Activated T-helper 1 cell treated with anti-CD3 and anti-CD28 coated beads, Interleukin-12 subunit alpha, Interleukin-12 subunit beta, Interleukin-2, Interleukin-4 antibody, amounts not matched to agents 30 ng/mL and 10 ng/mL and 1 ng/mL, durations not matched to agents 14 hours and 24 hours and 36 hours (primary cell): ENCODE measurements at places on chromosomes 13 and 19.

DNA sequence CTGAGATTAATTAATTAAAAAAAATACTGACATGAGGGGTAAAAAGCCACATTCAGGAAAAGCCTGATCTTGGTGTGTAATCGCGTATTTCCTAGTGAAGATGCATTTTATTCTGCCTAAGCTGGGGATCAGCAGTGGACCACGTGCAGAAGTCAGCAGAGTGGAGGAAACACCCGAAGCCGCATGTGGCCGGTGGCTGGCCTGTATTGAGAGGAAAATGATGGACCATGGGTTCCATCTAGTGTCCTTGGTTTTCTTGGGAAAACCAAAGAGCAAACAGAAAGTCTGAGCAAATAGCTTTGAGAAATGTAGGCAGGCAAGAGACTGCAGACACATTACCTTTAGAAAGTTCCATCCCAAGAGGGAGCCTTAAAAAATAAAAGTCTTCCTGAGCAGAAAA lies 23.7 kb upstream of the SHISA2 start:
- no peak for DNase-seq

GRCh38 chr13:112968380-112968909 lies 569 bp upstream of the MCF2L start:
- DNase-seq: no peak

DNA sequence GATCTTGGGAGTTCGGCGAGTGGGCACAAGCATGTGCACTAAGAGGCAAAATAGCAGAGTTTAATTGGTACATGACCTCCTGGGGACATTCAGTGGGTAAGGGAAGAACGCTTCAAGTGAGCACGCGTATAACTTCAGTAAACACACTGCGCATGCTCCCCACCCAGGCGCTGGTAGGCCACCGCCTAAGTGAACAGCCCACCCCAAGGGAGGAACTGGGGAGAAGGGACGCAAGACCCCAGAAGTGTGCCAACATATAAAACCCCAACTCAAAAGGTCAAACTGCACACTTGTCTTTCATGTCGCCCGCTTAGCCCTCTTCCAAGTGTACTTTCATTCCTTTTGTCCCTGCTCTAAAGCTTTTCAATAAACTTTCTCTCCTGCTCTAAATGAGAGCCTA lies 10.5 kb upstream of the NTN5 start:
- no peak for DNase-seq

GRCh38 chr13:44155422-44156293 lies 218.0 kb upstream of the SERP2 start:
- no peak for DNase-seq

GRCh38 chr13:74206061-74206561 lies 71.9 kb upstream of the KLF12 start:
- no peak for DNase-seq

- DNase-seq: no peak
Measured at GRCh38 chr13:109427148-109427547, 359.2 kb downstream of the IRS2 start.

DNA sequence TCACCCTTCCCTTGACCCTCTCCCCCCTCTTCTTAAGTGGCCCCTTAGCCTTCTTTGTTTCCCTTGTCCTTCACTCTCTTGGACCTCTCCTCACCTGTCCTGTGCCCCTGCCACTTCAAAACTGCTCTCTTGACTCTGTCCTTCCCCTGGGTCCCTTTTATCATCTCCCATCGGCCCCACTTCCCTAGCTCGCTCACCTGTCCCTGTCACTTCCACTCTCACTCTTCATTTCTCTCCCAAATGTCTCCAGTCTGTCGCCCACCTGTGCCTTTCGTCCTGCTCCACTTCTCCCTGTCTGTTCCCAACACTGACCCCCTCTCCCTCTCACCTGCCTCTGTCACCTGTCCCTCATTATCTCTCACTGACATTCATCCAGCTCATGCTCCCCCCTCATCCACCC lies 699 bp downstream of the IFNL1 start:
- no peak for DNase-seq

- DNase-seq: no peak
Measured at GRCh38 chr13:27789495-27790303, 2.6 kb upstream of the GSX1 start.

GRCh38 chr13:53781941-53782340 lies 753.3 kb downstream of the OLFM4 start:
- DNase-seq: no peak

GRCh38 chr13:45368571-45368970 lies 27.6 kb upstream of the TPT1 start:
- DNase-seq: no peak

DNA sequence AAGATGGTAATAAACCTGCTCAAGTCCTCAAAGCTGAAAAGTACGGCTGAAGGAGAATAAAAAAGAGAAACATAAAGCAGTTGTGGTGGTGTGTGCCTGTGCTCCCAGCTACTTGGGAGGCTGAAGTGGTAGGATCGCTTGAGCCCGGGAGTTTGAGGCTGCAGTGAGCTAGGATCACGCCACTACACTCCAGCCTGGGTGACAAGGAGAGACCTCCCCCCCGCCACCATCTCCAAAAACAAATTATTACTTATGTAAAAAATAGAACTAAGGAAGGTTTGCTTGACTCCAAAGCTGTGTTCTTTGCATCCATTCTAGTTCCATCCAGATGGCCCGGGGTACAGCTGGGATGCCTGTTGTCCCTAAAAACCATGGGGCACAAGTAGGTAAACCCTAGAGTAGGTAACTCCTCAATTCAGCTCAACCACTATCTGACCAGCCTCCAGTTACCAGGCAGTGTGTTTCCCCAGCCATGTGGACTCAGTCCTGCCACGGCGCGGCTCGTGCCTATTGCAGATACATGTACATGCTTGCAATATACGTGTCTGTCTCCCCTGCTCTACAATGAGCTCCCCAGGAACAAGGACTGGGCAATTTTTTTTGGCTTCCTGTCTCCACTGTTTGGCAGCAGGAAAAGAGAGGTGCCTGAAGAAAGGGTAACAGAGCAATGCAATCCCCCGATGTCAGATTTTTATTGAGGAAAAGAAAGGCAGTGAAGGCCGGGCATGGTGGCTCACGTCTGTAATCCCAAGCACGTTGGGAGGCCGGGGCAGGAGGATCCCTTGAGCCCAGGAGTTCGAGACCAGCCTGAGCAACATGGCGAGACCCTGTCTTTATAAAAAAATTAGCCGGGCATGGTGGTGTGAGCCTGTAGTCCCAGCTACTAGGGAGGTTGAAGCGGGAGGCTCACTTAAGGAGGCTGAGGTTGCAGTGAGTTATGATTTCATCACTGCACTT lies 101.3 kb downstream of the GNG7 start:
- DNase-seq: no peak

- no peak for DNase-seq
Measured at GRCh38 chr13:113879494-113880360, 15.9 kb upstream of the GAS6 start.

DNA sequence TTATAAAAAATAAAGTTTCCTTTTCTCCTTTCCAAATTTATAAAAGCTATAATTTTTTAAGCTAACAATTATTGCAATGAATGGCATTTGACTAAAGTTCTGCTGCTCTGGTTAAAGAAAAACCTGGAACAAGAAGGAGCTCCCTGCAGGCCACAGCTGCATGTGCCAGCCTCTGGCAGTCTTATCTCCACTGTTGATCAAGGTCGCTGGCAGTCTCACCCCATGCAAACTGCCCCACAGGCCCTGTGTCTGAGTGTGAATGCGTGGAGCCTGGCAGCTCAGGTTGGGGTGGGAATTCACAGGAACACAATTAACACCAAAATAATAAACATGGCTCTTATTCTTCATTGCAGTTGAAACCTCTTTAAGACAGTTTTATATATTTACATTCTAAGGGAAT lies 30.2 kb upstream of the FREM2 start:
- DNase-seq: no peak

- no peak for DNase-seq
Measured at GRCh38 chr13:75226733-75227435, 255.1 kb downstream of the TBC1D4 start.

DNA sequence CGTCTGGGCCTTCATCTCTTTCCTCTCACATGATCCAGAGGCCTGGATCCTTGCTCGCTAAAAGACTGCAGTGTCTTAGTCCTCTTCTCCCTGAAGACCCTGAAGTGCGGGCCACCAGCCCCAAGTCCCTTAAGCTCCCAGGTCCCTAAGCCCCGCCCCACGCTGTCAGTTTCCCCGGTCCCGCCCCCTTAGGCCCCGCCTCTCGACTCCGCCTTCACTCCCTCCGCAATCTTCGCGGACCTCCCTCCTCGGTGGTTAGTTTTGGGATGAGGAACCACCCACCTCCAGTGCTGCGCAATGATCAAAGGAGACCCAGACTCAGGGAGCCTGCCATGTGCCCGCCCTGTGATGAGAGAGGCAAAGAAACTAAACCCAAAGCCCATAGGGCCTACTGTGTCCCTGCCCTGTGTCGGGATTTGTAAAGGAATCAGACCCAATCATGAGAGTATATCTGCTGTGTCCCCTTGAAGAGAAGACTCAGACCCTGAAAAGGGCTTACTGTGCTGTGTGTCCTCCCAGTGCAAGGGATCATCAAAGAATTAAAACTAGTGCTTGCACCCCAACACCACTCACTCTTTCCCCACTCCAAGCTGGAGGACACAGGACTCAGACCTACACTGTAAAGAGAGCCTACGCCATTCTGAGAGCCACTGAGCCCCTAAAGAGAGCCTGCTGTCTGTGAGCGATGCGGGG lies 3.0 kb upstream of the COX6B1 start:
- DNase-seq: peak; percentile 68

DNA sequence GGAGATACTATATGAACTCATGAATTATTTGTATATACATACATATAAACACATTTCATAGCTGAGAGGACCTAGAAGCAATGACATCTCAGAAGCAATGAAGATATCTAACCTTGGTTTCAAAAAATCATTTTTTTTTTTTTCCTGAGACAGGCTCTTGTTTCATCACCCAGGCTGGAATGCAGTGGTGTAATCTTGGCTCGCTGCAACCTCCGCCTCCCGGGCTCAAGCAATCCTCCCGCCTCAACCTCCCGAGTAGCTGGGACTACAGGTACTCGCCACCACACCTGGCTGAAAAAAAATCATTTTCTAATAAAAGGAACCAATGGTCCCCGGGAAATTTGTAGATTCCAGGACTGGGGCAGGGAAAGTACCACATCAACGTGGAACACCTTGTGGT lies 4.0 kb downstream of the ZNF565 start:
- no peak for DNase-seq

GRCh38 chr13:98496479-98496791 lies 80.5 kb downstream of the STK24 start:
- DNase-seq: no peak

DNA sequence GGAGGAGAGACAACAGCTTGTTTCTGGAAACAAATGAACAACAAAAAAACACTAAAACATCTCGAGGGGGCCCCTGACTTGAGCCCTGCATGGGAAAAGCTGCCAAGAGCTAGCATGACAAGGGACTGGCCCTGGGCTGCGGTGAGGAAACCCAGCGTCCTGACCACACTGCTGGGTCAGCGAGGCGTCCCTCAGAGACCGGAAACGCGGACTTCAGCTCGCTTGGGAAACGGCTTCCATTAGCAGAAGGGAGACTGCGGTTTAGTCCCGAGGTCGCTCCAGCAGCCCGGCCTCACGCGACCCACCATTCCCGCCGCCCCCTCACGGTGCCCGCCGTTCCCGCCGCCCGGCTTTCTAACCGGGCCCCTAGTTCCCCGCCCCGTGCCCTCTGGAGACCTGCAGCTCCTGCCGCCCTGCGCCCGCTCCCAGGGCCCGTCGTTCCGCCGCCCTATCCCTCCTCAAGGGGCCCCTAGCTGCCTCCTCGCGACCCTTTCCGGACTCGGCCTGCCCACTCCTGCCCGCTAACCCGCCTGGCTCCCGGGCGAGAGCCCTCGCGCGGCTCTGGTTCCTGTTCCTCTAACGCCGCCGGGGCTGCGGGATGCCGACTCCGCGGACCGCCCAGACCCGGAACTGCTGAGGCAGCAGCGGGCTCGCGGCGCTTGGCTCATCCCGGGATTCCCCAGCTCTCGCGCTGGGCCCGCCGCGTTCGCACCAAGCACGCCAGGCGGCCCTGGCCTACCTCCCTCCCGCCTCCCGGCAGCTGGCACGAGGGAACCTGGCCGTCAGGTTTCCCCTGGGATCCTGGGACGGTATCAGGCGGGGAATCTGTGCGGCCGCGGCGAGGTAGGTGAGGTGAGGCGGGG lies at the start of gene CCDC122:
TSS of gene CCDC122 (minus strand) at position 849 of the 863 bp plus-strand sequence. CDS start 10,364 bp downstream, outside the sequence.
- DNase-seq: peak; percentile 75

GRCh38 chr13:85816413-85816812 lies 17.2 kb upstream of the SLITRK6 start:
- DNase-seq: no peak

DNA sequence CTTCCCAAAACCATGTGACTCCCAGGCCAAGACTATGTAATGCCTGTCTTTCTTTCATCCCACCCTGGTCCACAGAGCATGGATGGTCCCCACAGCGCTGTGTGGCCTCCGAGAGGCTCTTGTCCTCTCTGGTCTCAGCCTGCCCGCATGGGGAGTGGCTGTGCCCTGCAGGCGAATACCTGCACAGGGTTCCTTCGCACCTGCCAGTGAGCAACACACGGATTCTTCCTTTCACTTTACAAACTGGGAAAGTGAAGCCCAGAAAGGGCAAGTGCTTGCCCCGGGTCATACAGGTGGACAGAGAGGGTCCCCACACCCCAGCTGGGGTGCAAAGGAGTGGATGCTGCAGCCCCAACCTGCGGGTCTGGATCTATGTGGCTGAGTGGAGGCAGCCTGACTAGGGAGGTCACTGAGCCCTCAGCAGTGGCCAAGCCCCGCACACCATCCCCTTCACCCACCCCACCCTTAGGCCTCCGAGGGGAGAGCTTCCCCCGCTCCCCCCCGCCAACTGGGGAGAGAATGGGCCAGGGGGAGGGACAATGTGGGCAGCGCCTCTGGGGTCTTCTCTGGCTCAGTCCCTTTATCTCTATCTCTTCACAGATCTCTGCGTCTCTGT lies 747 bp upstream of the MARK4 start:
- DNase-seq: no peak

- DNase-seq: no peak
Measured at GRCh38 chr13:52010890-52011631, at the start of gene ATP7B. Gene ATP7B (minus strand): TSS chr13:52011450. CDS start chr13:52011337, 113 bp downstream.

GRCh38 chr19:45508861-45509691 lies 1.8 kb downstream of the VASP start:
- DNase-seq: peak; percentile 40

- DNase-seq: no peak
Measured at GRCh38 chr19:54448040-54448773, 792 bp upstream of the LENG8 start.

- no peak for DNase-seq
Measured at GRCh38 chr19:18520848-18521691, 800 bp downstream of the ELL start.

DNA sequence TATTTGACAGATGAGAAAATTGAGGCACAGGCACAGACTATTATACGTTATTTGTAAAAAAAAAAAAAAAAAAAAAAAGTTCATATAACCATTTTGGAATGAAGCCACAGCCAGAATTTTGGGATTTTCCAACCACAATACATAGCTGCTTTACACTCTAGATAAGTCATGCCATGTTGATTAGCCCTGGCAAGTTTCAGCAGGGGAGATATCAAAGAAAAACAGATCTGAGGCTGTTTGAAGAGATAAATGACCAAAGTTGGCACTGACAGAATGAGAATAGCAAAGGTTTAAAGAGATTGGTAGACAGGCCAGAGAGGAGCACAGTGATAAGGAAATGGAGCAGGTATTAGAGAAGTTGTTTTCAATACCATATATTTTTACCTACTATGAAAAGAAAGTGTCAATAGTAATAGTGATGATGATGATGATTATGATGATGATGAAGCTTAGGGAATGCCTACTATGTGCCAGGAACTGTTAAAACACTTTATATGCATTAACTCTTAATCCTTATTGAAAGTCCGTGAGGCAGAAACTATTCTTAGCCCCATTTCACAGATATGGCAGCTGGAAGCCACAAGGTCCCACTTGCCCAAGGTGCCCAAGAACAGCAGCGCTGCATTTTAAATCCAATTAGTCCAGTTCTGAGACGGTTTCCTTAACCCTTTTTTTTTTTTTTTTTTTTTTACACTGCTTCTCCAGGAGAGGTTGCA lies 105.5 kb downstream of the MBNL2 start:
- no peak for DNase-seq
